ENCODE measurements at places on chromosomes 3 and 15. TPM values are rescaled to one million over a fixed set of nuclear protein-coding genes. Genes with fewer than 3 reads are reported as not detected.

The IGSF10 gene
- not detected for polyA plus RNA-seq

The FGF7 gene
- polyA plus RNA-seq = not detected

DNA sequence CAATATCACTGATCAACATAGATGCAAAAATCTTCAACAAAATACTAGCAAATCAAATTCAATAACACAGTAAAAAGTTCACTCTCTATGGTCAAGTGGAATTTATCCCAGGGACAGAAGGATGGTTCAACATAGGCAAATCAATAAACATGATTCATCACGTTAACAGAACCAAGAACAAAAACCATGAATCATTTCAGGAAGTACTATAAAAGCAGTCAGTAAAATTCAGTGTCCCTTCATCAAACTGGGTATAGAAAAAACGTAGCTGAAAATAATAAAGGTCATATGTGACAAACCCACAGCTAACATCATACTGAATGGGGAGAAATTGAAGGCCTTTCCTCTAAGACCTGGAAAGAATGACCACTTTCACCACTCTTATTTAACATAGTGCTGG lies 172.1 kb downstream of the POLR2M start:
- DNase-seq = no peak

GRCh38 chr3:43094381-43094780 lies 11.5 kb downstream of the POMGNT2 start:
- no peak for DNase-seq

- DNase-seq = no peak
Observed at GRCh38 chr3:6723205-6723604, 137.7 kb upstream of the GRM7 start.

- DNase-seq = no peak
Observed at GRCh38 chr3:101988596-101988995, 139.3 kb downstream of the NFKBIZ start.
